ENCODE measurements at places on chromosomes 4 and X.

DNA sequence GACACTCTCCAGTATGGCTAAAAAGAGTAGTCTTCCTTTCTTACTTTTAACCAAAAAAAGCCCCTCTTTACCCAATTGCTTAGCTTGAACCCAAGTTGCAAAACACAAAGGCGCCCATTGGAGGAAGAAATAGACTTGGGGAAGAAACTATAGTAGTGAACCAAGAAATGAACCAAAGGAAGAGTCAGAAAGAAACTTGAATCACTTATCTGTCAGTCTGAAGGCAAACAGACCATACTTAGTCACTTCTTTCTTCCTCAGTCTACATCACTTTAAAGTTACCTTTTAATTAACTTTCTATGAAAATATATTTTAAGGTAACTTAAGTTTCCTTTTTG is 161.4 kb upstream of the GIMD1 start:
- DNase-seq, result no peak

DNA sequence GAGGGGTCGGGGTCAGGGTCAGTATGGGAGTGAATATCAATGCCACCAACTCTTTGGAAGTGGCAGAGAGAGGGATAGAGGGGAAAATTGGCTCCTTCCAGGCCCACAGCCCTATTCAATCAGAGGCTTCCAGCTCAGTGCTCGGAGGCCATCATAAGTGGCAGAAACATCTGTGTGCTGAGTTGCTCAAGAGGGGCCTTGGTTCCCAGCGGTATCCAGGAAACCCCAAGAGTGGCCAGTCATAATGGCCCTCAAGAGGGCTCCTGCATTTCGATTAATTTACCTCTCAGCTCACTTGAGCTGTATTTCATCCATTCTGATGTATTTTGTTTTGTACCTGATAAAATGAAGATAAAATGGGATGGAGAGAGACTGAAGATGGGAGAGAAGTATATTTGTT is 154.3 kb upstream of the EOLA2 start:
- DNase-seq, result no peak

- DNase-seq, result peak; percentile 38
These were observed at the start of gene CCDC158 for GRCh38 chr4:76420762-76421581. Gene CCDC158 (minus strand): TSS chr4:76421141. CDS start chr4:76403207, 17,934 bp downstream.

- no peak for DNase-seq
These were observed 23.9 kb downstream of the STIM2 start for GRCh38 chr4:26884486-26884988.

DNA sequence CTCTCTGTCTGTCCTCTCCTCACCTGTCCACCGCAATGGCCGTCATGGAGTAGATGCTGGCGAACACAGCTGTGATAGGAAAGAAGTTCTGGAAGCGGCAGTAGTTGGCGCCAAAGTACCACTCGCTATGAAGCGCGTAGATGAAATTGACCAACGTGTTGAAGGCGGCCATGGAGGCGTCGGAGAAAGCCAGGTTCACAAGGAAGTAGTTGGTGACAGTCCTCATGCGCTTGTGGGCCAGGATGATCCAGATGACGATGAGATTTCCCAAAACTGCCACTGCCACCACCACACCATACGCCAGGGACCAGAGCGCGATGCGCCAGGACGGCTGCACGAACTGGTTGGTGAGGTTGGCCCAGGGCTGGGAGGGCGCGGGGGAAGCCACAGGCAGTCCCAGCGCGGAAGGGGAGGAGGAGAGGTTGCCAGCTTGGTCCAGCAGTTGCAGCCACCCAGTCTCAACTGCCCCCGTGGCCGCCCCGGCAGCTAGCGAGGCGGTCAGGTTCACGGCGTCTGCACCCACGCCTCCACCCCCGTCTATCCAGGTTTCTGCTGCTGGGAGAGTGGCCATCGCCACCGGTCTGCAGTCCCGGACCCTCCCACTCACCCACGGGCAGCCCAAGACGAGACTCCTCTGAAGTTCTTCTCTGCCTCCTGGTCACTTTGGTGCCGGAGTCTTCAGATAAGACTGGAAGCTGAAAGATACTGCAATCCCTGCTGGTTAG is 518 bp downstream of the TACR3 start:
- DNase-seq, result peak; percentile 53

DNA sequence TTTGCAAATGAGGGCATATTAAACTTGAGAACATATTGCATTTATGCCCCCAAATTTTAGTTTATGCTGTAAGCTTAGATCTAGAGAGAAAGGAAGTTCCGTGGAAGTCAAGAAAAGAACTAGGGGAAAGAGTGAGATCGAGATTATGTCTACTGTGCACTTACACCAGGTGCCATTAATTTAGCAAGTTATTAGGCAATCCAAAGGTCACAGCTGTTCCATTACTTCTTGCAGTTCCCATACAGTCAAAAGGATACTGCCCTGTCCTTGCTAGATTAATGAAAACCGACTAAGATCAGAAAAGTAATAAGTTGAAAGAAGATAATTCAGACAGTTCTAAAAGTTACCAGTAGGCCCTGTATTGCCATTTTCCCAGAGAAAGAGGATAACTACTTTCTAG is 49.3 kb upstream of the SLC7A11 start:
- DNase-seq, result no peak

- DNase-seq, result no peak
These were observed 142.8 kb upstream of the VCX2 start for GRCh38 chrX:8313844-8314243.

- no peak for DNase-seq
These were observed 40.0 kb downstream of the CHRDL1 start for GRCh38 chrX:110755611-110756010.

DNA sequence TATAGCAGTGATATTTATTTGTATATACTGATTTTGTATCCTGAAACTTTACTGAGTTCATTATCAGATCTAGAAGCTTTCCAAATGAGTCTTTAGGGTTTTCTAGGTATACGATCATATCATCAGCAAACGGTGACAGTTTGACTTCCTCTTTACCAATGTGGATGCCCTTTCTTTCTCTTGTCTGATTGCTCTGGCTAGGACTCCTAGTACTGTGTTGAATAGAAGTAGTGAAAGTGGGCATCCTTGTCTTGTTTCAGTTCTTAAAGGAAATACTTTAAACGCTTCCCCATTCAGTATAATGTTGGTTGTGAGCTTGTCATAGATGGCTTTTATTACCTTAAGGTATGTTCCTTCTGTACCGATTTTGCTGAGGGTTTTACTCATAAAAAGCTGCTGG is 37.5 kb downstream of the CBR4 start:
- no peak for DNase-seq

DNA sequence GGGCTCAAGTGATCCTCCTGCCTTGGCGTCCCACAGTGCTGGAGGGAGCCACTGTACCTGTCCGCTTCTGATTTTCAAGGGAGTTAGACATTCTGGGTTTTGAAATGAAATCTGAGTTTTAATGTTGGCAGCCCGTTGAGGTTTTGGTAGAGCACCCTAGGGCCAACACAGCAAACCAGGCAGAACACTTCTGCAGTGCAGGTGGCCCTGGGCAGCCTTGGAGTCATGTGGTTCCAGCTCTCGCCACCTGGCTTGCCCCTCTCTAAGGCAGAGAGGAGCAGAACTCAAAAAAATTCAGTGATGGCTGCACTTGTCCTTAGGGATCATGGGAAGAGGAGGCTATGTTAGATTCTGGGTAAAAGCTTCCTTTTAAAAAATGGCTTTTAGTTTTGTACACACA is 74.9 kb downstream of the CLDN34 start:
- no peak for DNase-seq

GRCh38 chr4:169205075-169205743 is 65.5 kb downstream of the SH3RF1 start:
- DNase-seq, result no peak

GRCh38 chrX:106302304-106302703 is 134.2 kb downstream of the PWWP3B start:
- DNase-seq, result no peak

- DNase-seq, result no peak
These were observed 13.0 kb upstream of the FGF5 start for GRCh38 chr4:80253510-80253909.

DNA sequence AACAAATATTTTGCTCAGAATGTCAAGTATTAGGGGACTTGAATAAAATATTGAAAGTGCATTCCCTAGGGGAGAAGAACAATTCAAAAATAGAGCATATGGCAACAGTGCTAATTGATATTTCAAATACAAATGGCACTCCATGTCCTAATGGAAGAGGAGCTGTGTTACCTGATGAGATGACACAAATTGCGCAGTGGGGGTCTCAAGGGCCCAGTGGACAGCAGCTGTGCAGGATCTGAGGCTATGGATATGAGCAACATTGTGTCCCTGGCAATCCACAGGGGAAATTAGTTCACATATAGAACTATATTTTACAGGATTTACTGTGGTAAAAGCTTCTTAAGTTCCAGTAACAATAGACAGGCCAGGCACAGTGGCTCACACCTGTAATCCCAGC is 17.4 kb upstream of the USP46 start:
- no peak for DNase-seq

- DNase-seq, result no peak
These were observed 46.9 kb upstream of the TAB3 start for GRCh38 chrX:30935985-30936384.

- no peak for DNase-seq
These were observed 942.2 kb downstream of the TRAM1L1 start for GRCh38 chr4:116143198-116143597.

GRCh38 chr4:71607109-71607508 is 176.8 kb downstream of the GC start:
- no peak for DNase-seq

GRCh38 chr4:17635056-17635455 is 20.6 kb downstream of the MED28 start:
- DNase-seq, result no peak

DNA sequence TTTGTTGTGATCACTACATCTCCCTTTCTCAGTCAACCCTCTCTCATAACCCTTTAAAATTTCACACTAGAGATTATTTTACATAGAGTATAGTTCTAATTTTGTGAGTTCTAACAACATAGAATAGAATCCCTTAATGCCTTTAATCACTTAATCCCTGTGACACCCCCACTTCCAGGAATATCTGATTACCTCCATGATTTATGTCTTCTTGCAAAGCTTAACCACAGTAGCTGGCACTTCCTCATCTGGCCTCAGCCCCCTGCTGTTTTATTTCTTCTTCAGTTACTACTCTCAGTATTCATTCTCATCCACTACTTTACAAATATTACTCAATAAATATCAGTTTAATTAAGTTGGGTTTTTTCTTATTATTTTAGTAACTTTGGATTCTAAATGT is 340.9 kb downstream of the CENPC start:
- DNase-seq, result no peak

GRCh38 chr4:128525387-128525786 is 237.8 kb upstream of the PGRMC2 start:
- no peak for DNase-seq

- peak; percentile 37 for DNase-seq
These were observed at the start of gene GASK1B for GRCh38 chr4:158172261-158173258. Gene GASK1B (minus strand): TSS chr4:158173025. CDS start chr4:158171375, 1,650 bp downstream.

- peak; percentile 42 for DNase-seq
These were observed 60.9 kb downstream of the SLC7A11 start for GRCh38 chr4:138181287-138181686.

DNA sequence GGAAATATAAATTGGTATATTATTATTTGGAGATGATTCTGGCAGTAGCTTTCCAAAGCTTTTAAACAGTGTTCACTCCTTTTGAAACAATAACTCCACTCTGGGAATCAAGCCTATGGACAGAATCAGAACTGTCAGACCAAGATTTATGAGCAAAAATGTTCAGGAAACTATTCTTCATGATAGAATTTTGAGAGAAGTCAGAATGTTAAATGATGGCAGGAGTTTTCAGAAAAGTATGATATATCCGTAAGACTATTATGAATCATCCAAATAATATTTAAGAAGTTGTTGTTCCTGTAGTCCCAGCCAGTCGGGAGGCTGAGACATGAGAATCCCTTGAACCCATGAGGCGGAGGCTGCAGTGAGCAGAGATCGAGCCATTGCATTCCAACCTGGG is 50.5 kb upstream of the ADGRG2 start:
- no peak for DNase-seq

DNA sequence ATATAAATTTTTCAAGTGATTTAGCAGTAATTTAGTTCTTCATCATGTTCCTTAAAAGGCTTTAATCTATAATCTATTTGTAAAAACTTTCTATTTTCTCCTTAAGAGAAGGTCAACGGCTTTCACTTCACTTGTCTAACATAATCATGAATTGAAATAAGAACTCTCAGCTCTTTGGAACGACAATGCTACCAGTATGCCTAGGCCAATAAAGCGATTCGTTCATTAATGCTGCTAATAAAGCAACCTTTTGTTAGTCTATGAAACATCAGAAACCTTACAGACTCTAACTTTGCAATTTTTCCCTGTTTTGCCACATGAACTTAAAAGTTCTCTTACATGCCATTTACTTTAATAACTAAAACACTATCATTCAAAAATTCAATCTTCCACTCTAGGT is 47.6 kb downstream of the FBXW7 start:
- no peak for DNase-seq

DNA sequence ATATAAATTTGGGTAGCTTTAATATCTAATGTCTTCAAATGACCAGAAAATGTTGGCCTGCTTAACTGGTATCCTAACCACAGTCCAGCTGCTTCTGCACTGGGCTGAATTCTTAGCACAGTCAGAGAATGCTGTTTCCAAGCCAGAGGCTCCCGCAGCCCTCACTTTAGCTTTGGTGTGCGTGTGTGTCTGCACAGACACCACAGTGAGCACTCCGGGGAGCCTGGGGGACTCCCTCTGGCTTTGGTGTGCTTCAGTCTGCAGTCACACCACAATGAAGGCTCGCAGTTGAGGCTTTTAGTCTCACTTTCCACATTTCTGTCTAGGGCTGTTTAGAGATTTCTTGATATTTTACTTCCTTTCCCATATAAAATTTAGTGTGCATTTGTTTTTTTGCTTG is 53.6 kb downstream of the APOO start:
- no peak for DNase-seq

- DNase-seq, result peak; percentile 66
These were observed 101.3 kb downstream of the TBL1X start for GRCh38 chrX:9566150-9566621.

DNA sequence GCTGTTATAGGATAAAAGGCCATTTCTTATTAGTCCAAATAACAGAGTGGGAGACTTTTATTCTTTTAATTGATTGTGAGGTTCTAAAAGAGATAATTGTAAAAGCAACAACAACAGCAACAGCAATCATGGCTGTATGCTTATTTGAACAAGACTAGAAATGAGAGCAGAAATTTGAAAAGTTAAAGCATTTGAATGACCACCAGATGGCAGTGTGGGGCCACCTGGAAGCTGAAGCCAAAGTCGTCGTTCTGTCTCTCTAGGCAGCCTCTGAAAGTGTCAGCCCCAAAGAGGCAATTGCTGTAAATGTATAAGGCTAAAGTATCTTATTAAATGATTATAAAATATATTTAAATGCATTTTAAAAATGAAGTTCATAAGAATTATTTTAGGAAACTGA is 42.2 kb downstream of the SH2D1A start:
- peak; percentile 68 for DNase-seq

DNA sequence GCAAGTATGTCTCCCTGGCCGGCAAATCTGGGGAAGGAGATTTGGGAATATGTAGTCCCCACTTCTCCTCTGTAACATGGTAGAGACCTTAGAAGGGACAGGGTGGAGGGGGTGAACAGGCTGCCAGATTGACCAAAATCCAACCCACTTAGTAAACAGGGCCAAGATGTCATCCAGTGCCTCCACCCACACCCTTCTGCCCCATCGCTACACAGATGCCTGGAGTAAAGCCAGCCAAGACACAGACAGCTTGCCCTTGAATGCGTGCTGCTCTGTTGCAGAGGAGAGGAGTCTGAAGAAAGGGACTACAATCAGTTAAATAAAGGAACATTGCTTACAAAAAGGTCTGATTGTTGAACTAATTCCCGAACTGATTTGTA is 160.1 kb upstream of the LDB2 start:
- peak; percentile 39 for DNase-seq

All from femur (tissue), 1 donor.